ENCODE measurements at places on chromosomes 2 and 18.

- DNase-seq: no peak
These were observed 10.4 kb upstream of the DOCK10 start for GRCh38 chr2:225052703-225053102.

GRCh38 chr2:236653863-236654262 lies 84.2 kb downstream of the ACKR3 start:
- no peak for DNase-seq

DNA sequence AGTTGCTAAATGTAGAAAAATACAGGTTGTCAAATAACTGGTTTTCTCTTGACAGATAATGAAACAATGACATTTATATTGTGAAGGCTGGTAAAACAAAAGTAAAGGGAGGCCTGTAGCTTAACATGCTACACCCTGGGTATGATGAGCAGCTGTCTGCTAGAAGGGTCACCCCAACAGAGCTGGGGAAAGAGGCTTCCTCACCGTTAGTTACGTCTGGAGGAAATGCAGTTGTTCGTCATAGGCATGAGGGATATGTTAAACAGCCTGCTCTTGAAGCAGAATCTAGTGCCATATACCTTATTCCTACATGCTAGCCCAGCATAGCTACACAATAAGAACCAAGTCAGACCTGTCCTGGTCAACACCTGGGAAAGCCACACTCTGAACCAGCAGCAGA lies 49.9 kb downstream of the LPIN2 start:
- DNase-seq: no peak

DNA sequence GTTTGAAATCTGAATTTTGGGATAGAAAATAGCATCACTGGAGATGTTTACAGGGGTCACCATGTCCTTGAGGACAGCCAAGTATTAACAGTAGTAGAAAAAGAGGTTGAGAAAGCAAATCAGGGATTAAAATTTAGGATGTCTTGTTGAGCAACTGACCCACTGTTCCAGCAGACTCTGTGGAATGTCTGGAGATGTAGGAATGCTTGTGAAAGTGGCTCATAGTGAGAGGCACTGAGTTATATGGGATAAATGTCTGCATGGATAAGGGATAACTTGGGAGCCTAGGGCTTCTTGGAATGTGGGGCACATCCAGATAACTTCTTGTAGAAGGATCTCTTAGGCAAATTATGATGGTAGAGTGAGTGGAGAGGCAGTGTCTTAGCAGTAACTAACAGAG lies 495.0 kb downstream of the TMX3 start:
- DNase-seq: no peak

DNA sequence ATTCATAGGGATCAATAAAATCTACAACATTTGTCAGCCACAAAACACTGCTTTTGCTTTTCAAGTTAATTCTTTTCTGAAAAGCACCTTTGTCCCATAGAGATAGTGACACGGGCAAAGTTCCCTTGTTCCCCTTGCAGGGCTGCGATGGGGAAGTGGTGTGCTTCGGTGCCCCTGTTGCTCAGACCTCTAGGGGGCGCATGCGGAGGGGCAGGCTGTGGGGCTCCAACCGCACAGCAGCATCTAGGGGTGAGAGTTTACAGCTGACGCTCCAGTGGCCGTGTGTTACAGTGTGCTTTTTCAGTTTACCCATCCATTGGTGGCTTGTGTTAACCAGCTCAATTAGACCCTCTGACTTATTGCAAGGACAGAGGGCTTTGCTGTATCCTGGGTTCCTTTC lies 1432.2 kb upstream of the ACVR2A start:
- DNase-seq: no peak

DNA sequence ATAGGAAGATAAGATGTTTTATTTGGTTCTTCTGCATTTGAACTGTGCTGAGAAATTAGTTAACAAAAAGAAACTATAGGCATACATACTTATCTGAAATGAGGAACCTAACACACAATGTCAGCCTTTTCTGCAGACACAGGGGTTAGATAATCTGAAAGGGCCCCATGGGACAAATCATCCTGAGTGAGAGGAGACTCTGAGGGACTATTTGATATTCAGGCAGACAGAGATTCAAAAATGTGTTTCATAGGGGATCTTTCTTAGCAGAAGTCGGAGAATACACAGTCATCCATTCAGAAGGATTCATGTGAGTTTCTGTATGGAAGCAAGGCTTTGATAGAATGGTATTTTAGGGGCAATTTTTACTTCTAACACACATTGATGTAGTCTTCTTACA lies 79.1 kb downstream of the NCKAP5 start:
- no peak for DNase-seq

- no peak for DNase-seq
These were observed 43.7 kb upstream of the CAB39 start for GRCh38 chr2:230668939-230669303.

DNA sequence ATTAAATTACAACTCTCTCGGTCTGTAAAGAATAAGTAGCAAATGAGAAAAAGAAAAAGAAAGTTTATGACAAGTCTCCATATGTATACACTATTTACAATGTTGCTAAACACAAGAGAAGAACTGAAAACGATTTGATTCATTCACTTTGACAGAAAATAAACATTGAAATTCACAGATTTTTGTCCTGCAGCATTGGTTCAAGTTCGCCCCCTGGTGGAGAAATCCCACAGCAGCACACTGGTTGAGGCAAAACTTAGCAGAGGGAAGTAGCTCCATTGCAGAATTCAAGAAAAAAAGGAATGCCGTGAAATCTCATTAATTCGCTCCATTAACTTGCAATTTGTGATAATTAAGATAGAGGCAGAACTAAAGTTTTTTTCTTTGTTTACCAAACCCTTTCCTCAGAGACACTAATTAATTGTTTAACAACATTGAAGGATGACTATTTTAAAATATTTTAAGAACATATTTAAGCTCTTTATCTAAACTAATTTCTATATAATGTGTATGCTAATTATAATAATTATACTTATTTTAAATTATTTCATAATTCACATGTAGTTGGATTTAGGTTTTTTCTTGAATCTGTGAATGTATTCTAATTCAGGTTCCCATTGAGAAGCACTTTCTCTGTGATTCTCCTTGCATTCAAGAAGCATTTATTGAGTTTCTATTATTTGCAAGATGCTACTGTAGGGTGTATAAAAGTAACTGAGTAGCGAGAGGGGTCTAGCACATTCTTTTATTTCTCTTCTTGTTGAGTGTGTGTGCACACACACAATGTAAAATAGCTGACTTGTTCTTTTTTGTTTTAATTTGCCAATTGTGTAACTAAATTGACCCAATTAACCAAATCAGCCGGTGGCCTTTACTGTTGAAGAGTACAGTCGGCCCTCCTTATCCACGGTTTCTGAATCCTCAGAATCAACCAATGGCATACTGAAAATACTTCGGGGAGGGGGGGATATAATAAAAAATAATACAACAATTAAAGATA lies 74.1 kb downstream of the COL4A3 start:
- peak; percentile 39 for DNase-seq

- DNase-seq: no peak
These were observed 1.6 kb downstream of the TMEM185B start for GRCh38 chr2:120221616-120222015.

- DNase-seq: no peak
These were observed 125.4 kb upstream of the FOSL2 start for GRCh38 chr2:28267282-28267681.

GRCh38 chr2:3692375-3692774 lies 11.0 kb upstream of the DCDC2C start:
- DNase-seq: no peak

DNA sequence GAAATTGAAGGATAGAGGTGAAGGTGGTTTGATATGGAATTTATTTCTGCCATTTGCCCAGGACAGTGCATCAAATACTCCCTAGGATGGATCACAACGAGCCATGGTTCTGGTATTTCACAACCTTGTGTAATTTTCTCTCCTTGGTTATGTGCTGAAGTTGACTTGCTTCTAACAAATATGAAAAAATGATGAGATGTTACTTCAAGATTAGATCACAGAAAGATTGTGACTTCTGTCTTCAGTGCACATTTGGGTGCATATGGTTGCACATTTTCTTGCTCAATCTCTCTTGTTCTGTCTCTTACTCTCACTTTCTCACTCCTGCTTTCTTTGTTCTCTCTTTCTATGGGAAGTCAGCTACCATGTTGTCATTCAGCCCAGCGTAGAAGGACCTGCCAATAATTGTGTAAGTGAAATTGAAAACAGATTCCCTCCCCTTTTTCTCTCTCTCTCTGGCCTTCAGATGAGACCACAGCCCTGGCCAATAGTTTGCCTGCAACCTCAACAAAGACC lies 104.6 kb upstream of the RMDN2 start:
- no peak for DNase-seq

DNA sequence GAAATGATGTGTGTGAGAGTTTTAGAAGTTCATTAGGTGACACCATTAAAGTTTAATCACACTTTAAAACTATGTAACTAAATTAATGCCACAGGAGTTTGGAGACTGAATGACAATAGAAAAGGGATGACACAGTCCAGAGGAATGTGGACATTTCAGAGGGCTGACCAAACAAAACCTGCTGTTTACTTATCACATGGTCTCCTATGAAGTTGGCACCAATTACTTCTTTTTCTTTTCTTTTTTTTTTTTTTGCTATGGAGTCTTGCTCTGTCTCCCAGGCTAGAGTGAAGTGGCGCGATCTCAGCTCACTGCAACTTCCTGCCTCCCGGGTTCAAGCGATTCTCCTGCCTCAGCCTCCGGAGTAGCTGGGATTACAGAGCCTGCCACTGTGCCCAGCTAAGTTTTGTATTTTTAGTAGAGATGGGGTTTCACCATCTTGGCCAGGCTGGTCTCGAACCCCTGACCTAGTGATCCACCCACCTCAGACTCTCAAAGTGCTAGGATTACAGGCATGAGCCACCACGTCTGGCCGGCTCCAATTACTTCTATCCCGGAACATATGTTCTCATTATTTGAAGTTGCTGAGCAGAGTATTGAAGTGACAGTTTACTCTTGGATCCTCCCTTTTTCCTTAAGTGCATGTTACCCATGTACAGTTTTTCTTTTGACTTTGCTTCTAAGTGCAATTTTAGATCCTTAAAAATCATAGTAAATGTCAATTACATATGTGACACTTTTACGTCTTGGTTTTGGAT lies 4.3 kb downstream of the AGPS start:
- DNase-seq: no peak

- no peak for DNase-seq
These were observed 156.6 kb downstream of the DTNA start for GRCh38 chr18:34866739-34867138.

DNA sequence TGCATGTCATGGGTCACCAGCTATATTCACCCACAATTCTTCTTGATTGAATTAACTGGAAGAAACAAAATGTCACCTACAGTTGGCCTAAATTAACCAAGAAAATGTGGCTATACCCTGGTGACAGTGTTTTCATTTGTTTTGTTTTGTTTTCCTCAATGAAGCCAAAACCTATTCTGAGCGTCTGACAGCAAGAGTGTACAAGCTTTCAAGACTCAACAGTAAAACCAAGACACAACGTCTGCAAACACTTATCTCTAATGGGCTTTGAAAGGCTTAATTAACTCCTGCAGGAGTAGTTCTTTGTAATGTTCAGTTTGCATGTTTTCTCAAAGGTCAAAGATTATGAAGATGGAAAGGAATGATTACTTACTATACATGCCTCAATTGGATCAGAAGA lies 827.6 kb upstream of the KLHL29 start:
- no peak for DNase-seq

DNA sequence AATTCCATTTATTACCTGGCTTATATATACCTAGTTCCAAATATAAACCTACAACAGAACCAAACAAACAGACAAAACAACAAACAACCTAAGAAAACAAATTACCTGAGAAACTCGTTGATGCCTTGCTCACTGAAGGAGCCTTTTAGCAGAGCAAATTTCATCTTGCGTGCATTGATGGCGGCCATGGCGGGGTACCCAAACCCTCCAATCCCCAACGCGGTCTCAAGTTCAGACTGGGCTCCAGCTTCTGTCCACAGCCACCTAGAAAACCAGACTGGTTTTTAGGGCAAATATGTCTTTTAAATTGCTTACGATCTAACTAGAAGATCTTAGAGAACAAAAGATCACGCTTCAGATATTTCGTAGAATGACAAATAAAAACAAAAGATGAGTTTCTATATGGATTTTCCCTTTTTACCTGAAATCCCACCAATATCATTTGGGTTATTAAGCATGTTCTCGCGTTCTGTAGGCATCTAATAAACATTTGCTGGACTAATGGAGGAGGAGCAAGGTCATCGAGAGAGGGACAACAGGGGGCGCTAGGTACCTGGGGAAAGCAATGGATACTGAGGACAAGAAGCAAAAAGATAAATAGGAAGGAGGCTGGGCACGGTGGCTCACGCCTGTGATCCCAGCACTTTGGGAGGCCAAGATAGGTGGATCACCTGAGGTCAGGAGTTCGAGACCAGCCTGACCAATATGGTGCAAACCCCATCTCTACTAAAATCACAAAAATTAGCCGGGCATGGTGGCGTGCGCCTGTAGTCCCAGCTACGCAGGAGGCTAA lies 25.2 kb downstream of the PDIA6 start:
- DNase-seq: no peak

DNA sequence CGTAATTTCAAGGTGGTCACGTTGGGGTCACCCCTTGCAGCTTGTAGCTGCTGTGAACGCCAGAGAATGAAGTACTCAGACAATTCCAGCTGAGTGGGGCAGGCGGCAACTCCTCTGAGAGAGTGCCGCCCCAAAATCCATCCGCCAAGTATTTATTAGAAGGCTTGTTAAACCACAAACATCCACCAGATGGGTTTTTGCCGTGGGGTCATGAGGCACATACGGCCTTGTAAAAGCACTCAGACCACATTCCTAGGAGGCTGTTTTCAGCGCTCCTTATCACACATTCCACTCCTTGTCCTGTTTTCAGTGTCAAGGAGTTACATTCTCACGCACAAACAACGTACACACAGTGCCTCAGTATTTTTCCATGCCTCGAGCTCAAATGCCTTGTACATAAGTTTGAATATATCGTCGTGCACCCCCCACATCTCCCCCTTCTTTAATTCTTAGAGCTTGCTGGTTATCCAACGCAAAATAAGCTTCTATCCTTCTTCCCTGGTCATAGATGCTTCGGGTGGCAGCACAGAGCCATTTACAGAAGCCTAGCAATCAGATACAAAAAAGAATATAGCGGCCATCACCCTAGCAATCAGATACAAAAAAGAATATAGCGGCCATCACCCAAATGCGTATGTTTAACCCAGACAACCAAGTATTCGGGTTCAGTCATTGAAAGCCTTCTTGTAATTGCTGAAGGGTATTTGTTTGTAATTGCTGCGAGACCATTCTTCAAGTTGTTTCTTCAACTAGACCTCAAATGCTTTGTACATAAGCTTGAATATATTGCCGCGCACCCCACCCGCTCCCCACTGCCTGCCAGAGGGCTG lies 7.3 kb downstream of the ALPP start:
- DNase-seq: no peak

DNA sequence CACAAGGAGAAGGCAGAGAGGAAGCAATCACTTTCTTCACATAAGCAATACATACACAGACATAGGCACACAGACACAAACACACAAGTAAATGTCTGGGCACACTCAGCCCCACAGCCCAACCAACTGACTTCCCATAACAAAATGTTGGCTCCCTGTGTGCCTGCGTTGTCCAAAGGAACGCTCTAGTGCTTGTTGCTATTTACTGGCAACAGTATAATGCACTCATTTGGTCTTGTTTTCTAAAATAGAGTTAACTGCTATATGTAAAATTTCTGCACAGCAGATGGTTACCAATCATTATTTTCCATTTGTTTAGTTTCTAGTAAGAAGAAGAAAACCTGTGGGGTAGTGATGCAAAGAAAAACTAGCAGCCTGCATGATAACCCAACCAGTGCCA lies 16.5 kb downstream of the FIGN start:
- no peak for DNase-seq

Data from smooth muscle cell of the brain vasculature (primary cell).